Natural killer cell (primary cell): ENCODE measurements at places on chromosomes 13 and 19. TPM values are rescaled to one million over a fixed set of nuclear protein-coding genes. Genes with fewer than 3 reads are reported as not detected.

DNA sequence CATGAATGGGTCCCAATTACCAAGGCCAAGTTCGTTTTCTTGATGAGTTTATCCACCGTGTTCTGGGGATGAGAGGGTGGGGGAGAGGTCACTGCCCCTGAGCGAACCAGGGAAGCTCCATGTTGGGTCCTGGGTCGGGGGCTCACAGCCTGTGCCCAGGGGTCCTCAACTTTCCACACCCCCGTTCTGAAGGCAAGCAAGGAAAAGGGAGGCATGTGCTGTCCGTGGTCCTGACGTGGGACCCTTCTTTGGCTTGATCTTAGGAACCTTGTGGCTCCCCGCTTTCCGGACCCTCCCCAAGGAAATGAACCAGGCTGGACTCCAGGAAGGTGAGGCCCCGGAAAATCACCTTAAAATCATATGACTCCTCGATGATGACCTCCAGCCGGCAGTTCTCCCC is 18.2 kb upstream of the MEIS3 start:
- no peak for DNase-seq

- no peak for DNase-seq
Measured at GRCh38 chr13:36882829-36883390, 37.1 kb downstream of the SMAD9 start.

DNA sequence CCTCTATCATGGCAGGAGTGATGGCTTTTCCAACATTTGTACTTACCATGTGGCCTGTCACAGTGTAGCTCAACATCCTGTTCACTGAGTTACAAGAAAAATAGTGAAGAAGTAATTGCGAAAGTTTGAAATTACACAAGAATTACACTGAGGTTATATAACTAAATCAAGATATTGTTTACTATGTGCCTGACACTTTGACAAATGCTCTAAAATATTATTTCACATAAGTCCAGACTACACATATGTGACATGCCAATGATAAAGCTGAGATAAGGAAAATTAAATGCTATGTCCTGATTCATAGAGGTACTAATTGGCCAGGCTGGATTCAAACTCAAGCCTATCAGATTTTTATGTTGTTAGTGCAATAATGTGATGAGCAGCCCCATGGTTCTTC is 451.7 kb downstream of the PCDH9 start:
- no peak for DNase-seq

DNA sequence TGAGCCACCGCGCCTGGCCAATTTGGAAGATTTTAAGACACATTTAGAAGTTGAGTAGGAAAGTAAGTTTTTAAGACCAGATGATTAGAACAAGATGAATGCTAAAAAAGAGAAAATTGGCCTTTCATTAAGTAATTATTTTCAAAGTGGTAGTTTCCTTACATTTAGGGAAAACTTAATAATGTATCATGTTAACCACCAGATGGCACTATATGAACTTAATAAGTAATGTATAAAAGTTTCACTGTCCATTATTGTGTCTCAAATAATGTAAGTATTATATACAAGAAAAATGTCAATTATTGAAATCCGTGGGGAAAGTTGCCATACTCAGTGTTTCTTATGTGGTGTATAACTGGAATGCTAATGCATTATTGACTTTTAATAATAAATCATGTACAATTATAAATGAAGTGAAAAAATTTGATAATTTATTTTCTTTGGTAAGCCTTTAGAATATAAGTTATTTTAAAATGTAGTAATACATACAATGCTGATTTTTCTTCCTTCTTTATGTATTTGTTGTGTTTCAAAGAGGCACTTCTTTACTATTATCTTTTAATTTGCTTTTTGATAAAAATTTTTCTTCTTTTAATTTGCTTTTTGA is 29.2 kb downstream of the COG6 start:
- DNase-seq, result peak; percentile 48

- DNase-seq, result no peak
Measured at GRCh38 chr19:44476559-44477408, 23.5 kb downstream of the ZNF180 start.

- no peak for DNase-seq
Measured at GRCh38 chr13:82634946-82635345, 1247.3 kb downstream of the SLITRK1 start.

GRCh38 chr13:88115976-88116375 is 444.8 kb downstream of the SLITRK5 start:
- no peak for DNase-seq

DNA sequence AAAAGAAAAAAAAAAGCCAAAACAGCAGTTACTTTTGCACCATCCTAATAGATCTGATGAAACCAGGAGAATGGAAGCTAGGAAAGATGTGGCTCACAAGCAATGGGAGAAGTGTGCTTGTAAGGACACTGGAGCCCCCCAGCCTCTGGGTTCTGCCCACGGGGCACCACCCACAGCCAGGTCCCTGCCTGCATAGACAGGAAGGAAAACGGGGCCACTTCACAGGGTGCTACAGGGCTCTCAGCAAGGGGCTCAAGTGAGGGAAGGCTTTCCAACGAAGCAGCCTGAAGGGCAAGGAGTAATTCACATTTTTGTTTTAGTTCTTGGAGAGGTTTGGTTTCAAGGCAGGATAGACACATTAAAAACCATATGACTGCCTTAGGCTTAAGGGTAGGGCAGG is 42.7 kb downstream of the BRD4 start:
- DNase-seq, result peak; percentile 39

GRCh38 chr19:3880471-3881271 is at the start of gene ATCAY:
TSS of gene ATCAY (plus strand) at chr19:3880685. CDS start at chr19:3885768, 5,083 bp downstream.
- DNase-seq, result no peak

DNA sequence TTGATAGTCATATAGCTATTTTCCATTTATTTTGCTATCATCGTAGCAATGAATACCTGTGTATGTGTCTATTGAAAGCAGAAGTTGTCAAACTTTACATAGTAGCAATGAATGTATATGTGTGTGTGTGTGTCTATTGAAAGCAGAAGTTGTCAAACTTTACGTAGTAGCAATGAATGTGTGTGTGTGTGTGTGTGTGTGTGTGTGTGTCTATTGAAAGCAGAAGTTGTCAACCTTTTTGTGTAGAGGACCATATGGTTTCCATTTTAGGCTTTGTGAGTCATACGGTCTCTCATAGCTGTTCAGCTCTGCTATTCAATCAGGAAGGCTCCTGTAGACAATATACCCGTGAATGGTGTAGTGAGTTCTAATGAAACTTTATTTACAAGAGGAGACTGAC is 20.8 kb downstream of the NLRP4 start:
- DNase-seq, result no peak

- no peak for DNase-seq
Measured at GRCh38 chr13:94712287-94712811, at the start of gene SOX21. TSS of gene SOX21 (minus strand) at chr13:94712545. CDS start at chr13:94712049, 496 bp downstream.

DNA sequence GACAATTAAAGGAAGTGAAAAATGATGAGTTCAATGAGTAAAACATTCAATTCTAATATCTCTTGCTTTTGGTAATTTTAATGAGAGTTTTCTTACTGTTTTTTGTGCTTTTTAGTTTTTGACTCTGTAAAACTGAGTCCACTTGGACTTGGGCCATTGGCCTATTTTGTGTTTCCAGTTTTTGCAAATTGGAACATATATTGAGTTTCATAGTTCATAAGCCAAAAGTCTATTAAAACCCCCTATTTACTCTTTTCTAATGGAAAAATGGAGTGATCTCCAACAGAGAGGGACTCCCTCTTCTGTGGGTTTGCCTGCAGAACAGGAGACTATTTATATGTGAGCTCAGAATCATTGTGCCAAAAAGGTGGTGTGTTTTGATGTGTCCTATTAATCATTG is 219.7 kb upstream of the SPRY2 start:
- DNase-seq, result no peak

DNA sequence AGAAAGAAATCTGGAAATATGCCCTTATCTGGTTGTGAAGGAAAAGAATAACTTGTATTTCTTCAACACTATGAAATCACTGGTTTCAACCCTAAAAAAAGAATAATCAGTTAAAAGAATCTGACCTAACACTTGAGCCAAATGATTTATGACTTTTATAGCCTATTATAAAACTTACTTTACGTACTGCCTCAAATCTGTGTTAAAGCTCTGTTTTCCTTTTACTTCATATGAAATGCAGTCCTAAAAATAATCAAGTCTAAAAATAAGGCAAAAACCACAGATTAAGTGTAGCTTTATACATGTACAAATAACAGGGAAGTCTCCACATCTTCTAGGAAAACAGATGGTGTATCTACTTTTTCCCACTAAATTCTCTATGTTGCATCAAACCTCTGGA is 101.3 kb downstream of the VWA8 start:
- no peak for DNase-seq

- DNase-seq, result no peak
Measured at GRCh38 chr13:68584776-68585175, 1354.6 kb upstream of the PCDH9 start.

DNA sequence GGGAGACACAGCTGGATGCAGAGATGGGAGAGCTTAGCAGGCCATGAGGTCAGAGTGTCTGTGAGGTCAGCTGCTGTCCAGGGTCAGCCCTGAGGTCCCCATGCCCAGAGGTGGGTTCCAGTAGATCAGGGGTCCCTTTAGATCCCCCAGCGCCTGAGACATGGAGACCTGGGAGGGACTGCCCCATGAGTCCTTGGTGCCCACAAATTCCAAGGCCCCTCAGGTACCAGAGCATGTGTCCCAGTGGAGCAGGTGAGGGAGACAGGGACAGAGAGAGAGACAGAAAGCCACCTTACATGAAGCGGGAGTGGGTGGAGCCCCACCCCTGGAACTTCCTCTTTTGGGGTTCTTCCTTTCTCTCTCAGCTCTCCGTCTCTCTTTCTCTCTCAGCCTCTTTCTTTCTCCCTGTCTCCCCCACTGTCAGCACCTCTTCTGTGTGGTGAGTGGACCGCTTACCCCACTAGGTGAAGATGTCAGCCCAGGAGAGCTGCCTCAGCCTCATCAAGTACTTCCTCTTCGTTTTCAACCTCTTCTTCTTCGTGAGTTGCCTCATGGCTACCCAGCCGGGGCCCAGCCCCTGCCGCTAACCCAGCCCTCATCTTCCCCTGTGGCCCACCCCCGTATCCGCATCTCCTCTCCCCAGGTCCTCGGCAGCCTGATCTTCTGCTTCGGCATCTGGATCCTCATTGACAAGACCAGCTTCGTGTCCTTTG is at the start of gene CD37:
Gene CD37, plus strand, starts transcription at position 336 of the 713 bp plus-strand sequence. Its CDS starts 135 bp downstream, at position 471.
- peak; percentile 53 for DNase-seq

DNA sequence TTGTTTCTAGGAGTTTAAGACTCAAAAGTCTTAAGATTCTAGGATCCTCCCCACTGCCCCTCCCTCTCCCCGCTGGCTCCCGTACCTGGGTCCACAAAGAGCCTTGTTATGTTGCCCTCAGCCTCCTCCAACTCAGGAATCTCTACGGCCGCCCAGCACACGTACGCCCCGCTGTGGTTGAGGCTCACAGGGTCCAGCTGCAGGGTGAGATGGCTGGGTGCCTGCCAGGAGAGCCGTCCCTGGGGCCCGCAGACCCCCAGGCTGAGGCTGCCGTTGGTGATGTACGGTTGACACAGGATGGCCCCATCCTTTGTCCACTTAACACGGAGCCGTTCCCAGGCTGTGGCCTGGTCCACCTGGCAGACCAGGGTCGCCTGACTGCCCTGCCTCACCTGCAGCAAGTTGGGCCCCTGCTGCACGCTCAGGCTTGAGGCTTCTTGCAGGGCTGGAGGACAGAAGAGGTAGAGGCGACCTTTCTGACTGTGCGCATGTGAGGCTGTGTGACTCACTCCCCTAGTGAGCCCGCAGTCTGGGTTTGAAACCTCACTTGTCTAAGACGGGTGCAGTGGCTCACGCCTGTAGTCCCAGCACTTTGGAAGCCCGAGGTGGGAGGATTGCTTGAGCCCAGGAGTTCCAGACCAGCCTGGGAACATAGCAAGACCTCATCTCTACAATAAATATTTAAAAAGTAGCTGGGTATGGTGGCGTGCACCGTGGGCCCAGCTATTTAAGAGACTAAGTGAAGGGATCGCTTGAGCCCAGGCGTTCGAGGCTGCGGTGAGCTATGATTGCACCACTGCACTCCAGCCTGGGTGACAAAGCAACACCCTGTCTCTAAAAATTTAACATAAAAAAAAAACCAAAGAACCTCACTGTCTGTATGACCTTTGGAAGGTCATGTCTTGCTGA is 4.0 kb downstream of the TMIGD2 start:
- DNase-seq, result no peak

GRCh38 chr13:93218583-93218982 is 8.0 kb upstream of the GPC6 start:
- DNase-seq, result no peak

DNA sequence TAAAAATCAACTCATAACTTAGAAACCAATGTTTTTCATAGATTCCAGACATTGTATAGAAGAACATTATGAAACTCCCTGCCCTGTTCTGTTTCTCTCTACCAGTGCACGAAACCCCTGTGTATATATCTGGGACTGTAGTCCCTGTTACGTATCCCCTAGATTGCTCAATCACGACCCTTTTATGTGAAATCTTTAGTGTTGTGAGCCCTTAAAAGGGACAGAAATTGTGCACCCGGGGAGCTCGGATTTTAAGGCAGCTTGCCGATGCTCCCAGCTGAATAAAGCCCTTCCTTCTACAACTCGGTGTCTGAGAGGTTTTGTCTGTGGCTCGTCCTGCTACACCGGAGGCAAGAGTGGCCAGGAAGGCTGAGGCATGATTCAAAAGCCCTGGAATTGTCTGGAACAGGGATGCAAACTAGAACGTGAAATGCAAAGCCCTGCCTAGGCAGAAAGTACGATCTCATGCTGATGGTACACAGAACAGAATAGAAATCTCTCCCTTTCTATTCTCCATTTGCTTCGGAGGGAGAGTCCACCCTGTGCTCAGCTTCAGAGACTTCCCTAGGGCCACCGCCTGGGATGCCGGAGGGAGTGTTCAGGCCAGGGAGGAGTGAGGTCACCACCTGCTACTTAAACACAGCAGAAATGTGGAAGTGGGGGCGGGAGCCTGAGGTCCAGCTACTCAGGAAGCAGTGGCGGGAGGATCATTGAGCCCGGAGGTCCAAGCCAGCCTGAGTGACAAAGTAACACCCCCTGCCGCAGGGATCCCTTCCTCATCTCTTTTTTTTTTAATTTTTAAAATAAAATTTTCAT is 758 bp upstream of the ZNF888 start:
- no peak for DNase-seq

DNA sequence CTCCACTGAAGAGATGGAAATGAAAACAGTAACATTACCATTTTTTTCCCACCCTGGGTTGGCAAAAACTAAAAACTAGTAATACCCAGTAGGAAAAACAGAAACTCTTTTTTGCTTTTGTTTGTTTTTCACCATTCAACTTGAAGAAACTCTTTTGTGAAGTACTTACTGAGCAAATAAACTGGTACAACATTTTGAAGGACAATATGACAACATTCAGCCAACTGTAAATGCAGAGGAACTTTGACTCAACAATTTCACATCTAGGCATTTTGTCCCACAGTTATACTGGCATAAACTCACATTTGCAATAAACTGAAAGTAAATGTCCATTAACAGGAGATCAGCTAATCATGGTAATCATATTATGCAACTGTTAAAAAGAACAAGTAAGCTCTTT is 152.5 kb downstream of the RNF17 start:
- no peak for DNase-seq

GRCh38 chr13:105907319-105908019 is 628.0 kb downstream of the EFNB2 start:
- DNase-seq, result no peak

Gene CA11
- 11.9 TPM for total RNA-seq

Gene ZNF607
- total RNA-seq, result 4.6 TPM

Gene LMTK3
- 2.9 TPM for total RNA-seq

Gene GRK1
- total RNA-seq, result not detected

Gene CKM
- total RNA-seq, result not detected

Gene SLC1A6
- total RNA-seq, result not detected

Gene PNMA8B
- 0.08 TPM for total RNA-seq

Gene ZNF765
- 11.8 TPM for total RNA-seq

Gene C19orf73
- 2.7 TPM for total RNA-seq

Gene FCER2
- 1.2 TPM for total RNA-seq

Gene PIK3R2
- 12.3 TPM for total RNA-seq

Gene CBY2
- not detected for total RNA-seq

Gene ADGRE2
- 20.3 TPM for total RNA-seq

Gene ATXN8OS
- total RNA-seq, result not detected
